Psoas muscle (tissue), 8 donors: ENCODE measurements at places on chromosomes 5 and 9. TPM values are rescaled to one million over a fixed set of nuclear protein-coding genes. Genes with fewer than 3 reads are reported as not detected.

DNA sequence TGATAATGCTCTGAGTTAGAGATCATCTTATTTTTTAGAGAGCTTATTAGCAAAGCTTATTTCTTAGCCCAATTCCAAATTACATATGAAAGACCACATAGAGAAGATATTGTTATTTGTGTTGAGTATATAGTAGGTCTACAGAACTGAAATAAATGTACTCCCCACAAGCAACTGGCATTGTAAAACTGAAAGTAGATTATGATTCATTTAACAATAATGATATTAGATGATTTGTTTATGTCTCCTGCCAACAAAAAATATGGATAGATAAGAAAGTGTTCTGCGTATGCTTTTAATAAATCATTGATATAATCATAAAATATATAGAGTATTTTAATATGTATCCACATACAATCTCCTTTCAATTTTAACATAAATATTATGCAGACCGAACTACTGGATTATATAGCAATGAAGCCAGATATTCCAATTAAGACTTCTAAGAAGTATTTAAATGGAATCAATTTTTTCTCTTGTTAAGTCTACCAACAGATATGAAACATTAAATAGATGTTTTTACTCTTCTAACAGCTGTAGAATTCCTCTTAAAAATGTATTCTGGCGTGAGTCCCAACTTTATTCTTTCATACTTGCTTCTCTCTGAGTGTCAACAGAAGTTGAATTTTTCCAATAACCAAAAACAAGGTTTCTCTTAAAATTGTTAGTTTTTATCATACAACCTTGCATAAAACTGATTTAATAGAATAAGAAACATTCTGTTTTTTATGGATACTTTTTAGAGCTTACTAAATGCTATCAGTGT, 15.6 kb upstream of the DAB2 start:
- no peak overlapping the region for H3K4me3 ChIP-seq
- no peaks in the 10 kb centered on the region for H3K4me1 ChIP-seq
- no peaks in the 10 kb centered on the region for H3K27me3 ChIP-seq
- no peak overlapping the region for H3K27ac ChIP-seq
- no peaks in the 10 kb centered on the region for H3K36me3 ChIP-seq
- no peak for DNase-seq

- no peaks in the 10 kb centered on the region for H3K4me1 ChIP-seq
- no peak overlapping the region for H3K27ac ChIP-seq
Measured at GRCh38 chr9:121443981-121444380, 55.7 kb downstream of the GGTA1 start.

GRCh38 chr5:136021016-136021405, 7.8 kb upstream of the TGFBI start:
- H3K36me3 ChIP-seq, result no peaks in the 10 kb centered on the region
- H3K4me1 ChIP-seq, result peaks cover 17% of the 10 kb centered on the region
- no peak for DNase-seq
- no peaks in the 10 kb centered on the region for H3K27me3 ChIP-seq
- H3K4me3 ChIP-seq, result no peak overlapping the region

GRCh38 chr9:133071484-133072150, 9.8 kb downstream of the CEL start:
- H3K4me3 ChIP-seq, result no peak overlapping the region
- no peak overlapping the region for H3K27ac ChIP-seq
- no peaks in the 10 kb centered on the region for H3K4me1 ChIP-seq
- DNase-seq, result no peak
- no peaks in the 10 kb centered on the region for H3K27me3 ChIP-seq
- no peaks in the 10 kb centered on the region for H3K36me3 ChIP-seq

DNA sequence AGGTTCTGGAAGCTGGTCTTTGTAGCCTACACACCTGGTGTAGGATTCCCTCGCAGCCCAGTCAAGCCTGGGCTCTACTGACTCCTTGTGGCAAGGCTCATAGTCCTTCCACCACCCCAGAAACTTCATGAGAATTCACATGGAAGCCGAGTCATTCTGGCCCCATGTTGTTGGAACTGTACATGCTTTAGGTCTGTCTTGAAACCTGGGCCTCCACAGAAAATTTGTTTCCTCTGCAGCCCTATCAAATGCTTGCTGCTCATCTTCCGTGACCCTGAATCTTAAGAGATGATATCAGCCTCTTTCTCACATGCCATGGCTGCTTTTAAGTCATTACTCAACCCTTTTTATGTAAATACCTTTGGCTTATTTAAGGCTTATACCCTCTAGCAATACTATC, 113.4 kb upstream of the GRHPR start:
- H3K36me3 ChIP-seq, result peaks cover 37% of the 10 kb centered on the region
- H3K27me3 ChIP-seq, result no peaks in the 10 kb centered on the region

GRCh38 chr9:92173318-92173717, 58.1 kb upstream of the SPTLC1 start:
- H3K4me1 ChIP-seq, result no peaks in the 10 kb centered on the region
- no peak overlapping the region for H3K27ac ChIP-seq
- no peaks in the 10 kb centered on the region for H3K27me3 ChIP-seq
- H3K36me3 ChIP-seq, result no peaks in the 10 kb centered on the region
- no peak overlapping the region for H3K4me3 ChIP-seq
- DNase-seq, result no peak

DNA sequence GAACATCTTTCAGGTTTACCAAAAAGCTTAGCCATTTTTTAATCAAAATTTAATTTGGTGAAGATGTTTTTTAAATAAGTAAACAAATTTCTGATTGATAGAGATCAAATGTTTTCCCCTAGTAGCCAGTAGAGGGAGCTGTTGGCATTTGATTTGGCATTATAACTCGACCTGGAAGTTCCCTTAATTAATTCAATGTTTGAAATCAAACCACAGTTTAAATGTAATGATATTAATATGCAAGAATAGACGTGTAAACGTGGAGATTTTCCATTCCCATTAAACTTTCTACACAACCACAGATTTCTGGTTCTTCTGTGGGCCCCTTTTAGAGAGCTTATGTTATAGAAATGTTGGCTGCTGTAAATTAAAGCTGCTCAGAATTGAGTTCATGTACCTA, 148.1 kb upstream of the MPDZ start:
- peak overlapping the region; percentile 43 for H3K27ac ChIP-seq
- H3K27me3 ChIP-seq, result no peaks in the 10 kb centered on the region
- H3K36me3 ChIP-seq, result no peaks in the 10 kb centered on the region
- DNase-seq, result no peak
- H3K4me3 ChIP-seq, result peak overlapping the region; percentile 39

DNA sequence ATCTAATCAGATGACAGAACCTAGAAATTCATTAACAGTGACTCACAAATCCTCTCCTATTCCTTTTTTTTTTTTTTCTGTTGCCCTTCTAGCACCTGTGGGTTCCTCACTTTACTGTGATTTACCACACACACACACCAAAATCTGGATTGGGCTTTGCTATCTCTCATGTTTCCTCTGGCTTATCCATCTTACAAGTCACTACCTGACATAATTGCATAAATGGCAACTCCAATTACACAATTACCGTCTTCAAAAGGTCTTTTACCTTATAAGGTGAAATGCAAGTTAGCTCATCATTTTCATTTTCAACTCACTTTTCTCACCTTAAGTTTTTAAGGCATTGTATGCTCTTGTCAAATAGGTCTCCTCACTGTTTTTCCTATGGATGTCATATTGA, 426.3 kb upstream of the MEF2C start:
- DNase-seq, result no peak
- H3K36me3 ChIP-seq, result no peaks in the 10 kb centered on the region
- peaks cover 13% of the 10 kb centered on the region for H3K4me1 ChIP-seq
- no peak overlapping the region for H3K27ac ChIP-seq
- no peak overlapping the region for H3K4me3 ChIP-seq
- H3K27me3 ChIP-seq, result no peaks in the 10 kb centered on the region

DNA sequence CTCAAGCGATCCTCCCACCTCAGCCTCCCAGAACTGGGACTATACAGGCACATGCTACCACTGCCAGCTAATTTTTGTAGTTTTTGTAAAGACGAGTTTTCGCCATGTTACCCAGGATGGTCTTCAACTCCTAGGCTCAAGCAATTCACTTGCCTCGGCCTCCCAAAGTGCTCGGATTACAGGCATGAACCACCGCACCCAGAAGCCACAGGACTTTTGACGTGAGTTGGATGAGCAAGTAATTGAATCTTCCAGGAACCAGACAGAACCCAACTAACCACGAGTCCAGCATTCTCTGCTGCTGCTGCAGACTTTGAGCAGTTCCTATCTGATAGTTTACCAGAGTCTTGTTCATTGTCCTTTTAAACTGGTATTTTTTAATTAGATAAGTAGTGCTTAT, 9.6 kb upstream of the ATP6V0E1 start:
- H3K36me3 ChIP-seq, result no peaks in the 10 kb centered on the region
- no peak for DNase-seq
- H3K27me3 ChIP-seq, result no peaks in the 10 kb centered on the region
- H3K4me3 ChIP-seq, result no peak overlapping the region
- H3K4me1 ChIP-seq, result no peaks in the 10 kb centered on the region

DNA sequence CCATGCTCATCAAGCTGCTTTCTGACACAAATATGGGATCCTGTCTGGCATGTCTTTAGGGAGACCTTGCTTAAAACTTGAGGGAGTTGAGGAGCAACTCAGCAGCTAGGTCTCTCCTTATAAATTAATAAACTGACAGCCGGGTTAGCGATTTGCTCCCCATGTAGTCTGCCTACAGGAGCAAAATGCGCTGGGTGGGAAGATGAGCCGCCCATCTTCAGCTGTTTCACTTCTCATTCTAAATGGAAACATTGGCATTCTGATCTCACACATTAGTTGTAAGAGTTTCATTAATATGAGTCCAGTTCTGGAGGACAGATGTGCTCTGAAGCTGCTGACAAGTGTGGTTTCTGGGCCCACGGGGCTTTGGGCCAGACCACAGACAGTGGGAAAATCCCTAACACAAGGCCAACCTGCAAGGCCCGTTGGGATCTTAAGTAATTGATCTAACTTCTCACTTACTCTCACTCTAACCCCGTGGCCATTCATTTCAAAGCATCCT, 197.0 kb downstream of the MCTP1 start:
- H3K27ac ChIP-seq, result no peak overlapping the region
- no peaks in the 10 kb centered on the region for H3K4me1 ChIP-seq
- no peaks in the 10 kb centered on the region for H3K27me3 ChIP-seq
- H3K36me3 ChIP-seq, result no peaks in the 10 kb centered on the region
- H3K4me3 ChIP-seq, result no peak overlapping the region
- no peak for DNase-seq

GRCh38 chr5:53834500-53834899, 274.1 kb downstream of the NDUFS4 start:
- no peaks in the 10 kb centered on the region for H3K27me3 ChIP-seq
- H3K27ac ChIP-seq, result no peak overlapping the region
- DNase-seq, result no peak
- no peak overlapping the region for H3K4me3 ChIP-seq

DNA sequence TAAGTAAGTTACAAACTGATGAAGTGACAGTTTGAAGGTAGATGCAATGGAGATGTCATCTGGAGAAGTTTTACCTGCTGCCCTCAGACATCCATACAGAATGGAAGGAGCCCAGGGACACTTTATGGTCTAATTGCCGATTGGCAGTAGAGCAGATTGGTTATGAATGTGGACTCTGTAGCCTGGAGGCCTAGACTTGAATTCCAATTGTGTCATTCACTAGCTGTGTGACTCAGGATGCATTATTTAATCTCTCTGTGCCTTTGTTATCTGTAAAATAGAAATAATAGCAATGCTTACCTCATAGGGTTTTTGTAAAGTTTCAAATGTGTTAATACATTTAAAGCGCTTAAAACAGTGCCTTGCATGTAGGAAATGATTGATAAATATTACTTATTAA, 5.2 kb upstream of the TCERG1 start:
- H3K4me1 ChIP-seq, result peaks cover 5% of the 10 kb centered on the region
- no peak overlapping the region for H3K27ac ChIP-seq
- no peaks in the 10 kb centered on the region for H3K36me3 ChIP-seq
- no peak overlapping the region for H3K4me3 ChIP-seq
- DNase-seq, result no peak

GRCh38 chr5:172800088-172800551, 29.1 kb upstream of the DUSP1 start:
- H3K36me3 ChIP-seq, result no peaks in the 10 kb centered on the region
- DNase-seq, result peak; percentile 67
- no peak overlapping the region for H3K4me3 ChIP-seq
- H3K4me1 ChIP-seq, result peaks cover 13% of the 10 kb centered on the region

GRCh38 chr5:148060881-148061280, 2.9 kb upstream of the SPINK5 start:
- no peaks in the 10 kb centered on the region for H3K4me1 ChIP-seq
- no peak for DNase-seq
- no peak overlapping the region for H3K4me3 ChIP-seq
- no peaks in the 10 kb centered on the region for H3K27me3 ChIP-seq

DNA sequence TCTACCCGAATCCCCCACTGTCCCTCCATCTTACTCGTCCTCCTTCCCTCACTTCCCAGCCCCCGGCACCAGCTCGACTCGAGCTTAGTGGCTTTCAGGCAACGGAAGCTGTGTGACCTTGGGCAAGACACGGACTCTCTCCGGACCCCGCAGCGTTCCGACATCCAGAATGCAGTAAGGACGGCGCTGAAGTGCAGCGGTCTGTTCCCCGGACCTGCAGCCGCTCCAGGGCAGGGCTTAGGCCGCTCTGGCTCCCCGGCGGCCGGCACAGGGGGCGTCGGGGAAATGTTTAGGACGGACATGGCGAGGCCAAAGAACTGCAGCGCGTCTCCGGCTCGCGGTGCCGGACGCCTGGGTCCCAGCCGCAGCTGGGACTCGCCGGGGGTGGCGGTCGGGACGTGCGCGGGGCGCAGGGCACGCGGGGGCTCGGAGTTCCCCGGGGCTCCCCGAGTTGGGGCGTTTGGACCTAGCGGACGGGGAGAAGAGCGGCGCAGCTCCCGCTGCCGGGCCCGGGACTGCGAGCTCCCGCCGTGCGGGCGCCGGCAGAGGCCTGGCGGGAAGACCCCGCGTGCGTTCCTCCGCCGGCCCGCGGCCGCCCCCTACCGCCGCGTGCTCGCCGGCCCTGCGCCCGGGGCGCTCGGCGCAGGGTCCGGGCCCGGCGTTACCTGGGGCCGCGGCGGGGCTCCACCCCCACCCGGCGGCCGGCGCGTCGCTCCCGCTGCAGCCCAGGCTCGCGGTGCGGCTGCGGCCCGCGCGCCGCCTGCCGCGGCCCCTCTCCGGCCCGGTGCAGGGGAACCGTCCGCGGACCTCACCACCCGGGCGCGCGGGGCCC, 5.6 kb upstream of the RNF44 start:
- H3K36me3 ChIP-seq, result no peaks in the 10 kb centered on the region
- no peaks in the 10 kb centered on the region for H3K27me3 ChIP-seq
- peak overlapping the region; percentile 80 for H3K27ac ChIP-seq
- DNase-seq, result no peak
- peak overlapping the region; percentile 76 for H3K4me3 ChIP-seq
- peaks cover 19% of the 10 kb centered on the region for H3K4me1 ChIP-seq

- H3K4me1 ChIP-seq, result no peaks in the 10 kb centered on the region
- no peak overlapping the region for H3K4me3 ChIP-seq
- H3K36me3 ChIP-seq, result no peaks in the 10 kb centered on the region
Measured at GRCh38 chr5:18607570-18607969, 973.3 kb downstream of the TAF11L14 start.

The TAS2R1 gene
- not detected for total RNA-seq

The TAF1L gene
- total RNA-seq, result not detected

The DDX4 gene
- not detected for total RNA-seq

The SLIT3 gene
- total RNA-seq, result 5.9 TPM

The GDF9 gene
- total RNA-seq, result 0.65 TPM

The LAMC3 gene
- total RNA-seq, result not detected
